ENCODE measurements at places on chromosomes 5 and 9.

DNA sequence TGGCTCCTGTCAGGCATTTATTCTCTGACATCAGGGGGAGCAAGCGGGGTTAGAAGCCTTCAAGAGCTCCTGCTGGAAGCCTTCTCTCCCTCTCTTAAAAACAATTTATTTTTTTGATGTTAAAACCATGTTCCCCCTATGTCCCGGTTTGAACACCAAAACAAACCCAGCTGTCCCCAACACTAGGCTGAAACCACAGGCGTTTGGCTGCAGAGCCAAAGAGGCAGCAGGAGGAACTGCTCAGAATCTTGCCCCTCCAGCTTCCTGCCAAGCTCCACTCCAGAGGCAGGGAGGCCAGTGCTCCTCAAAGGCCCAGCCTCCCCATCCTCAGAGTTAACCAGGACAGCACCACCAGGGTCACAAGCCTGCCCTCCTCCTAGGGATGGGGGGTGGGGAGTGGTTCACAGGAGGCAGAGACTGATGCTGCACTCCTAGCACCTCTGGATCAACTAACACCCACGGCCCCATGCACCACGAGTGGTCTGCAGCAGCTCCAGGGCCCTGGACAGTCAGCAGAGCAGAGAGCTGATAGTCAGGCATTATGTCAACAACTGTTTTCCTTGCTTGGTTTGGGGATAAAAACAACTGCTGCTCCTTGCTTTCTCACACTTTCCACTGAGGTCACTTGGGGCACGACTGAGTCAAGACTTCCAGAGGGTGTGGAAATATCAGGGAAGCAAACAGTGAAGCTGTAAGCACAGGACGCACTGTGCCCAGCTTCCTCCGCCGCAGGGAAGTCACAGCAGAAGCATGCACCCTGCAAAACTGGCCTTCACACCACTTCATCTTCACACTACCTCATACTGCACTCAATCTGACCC, 96.5 kb upstream of the ADRA1B start:
- no peak for DNase-seq

- DNase-seq = peak; percentile 14
Observed at GRCh38 chr5:58259685-58260152, 200.2 kb downstream of the PLK2 start.

DNA sequence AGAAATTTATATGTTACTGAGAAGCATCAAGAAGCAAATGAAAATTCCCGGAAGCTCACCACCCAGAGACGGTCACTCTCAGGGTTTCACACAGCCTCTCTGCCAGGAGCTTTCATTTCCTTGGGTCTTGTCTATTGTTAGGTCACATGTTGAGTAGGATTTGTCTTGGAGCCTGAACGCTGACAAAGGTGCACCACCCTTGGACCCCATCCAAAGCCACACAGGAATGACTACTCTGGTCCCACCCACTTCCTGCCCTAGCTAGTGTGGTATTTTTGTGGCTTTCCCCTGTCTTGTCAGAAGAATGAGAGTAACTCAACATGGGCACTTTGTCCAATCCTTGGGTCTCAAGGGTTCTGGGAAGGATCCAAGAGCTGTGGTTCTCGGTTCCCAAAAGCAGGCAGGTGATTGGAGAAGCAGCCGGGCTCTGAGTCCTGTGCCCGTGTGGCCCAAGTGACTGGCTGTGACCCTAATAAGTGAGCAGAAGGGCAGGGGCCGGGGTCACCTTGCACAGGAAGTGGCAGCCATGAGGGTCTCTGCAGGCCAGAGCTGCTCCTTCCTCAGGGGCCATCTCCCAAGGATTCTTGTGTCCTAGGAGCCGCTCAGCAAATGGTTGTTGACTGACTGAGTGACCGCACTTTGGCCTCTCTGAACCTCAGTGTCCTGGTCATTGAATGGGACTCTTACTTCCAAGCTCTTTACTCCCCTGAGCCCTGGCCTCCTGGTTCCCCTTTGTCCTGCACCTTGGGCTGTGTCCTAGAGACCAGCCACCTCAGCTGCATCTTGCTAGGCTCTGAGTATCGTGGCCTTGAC, 6.9 kb downstream of the FGD3 start:
- DNase-seq = no peak

DNA sequence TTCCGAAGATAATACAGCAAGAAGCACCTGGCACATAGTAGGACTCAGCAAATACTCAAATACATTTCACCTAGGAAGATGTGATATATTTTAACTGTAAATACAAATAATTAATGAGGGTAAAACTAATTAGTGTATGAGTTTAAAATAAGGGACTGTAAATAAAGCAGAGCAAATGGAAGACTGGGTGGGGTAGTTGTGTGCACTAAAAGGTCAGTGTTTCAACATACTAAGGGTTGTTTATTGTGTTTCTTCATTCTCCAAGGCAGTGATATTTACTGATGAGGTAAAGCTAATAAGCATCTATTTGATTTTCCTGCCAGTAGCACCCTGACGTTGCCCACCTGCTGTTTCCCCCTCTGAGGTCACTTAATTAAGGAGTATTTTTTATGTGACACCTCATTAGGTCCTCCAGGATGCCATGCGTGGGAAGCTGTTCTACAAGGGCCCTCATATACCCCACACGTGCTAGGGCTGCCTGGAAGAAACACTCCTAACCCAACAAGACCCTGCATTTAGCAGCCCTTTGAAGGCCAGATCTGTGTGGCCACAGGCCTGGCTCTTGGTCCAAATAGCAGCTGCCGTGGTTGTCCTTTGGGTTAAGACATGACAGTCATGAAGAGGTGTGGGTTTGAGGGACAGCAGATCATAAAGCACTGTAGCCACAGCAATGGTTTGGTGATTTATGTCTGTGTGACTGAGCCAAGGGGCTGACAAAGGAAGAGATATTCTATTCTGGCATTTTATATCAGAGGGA, 97.5 kb upstream of the RPS23 start:
- no peak for DNase-seq

- no peak for DNase-seq
Observed at GRCh38 chr5:177510567-177511053, 984 bp upstream of the DOK3 start.

DNA sequence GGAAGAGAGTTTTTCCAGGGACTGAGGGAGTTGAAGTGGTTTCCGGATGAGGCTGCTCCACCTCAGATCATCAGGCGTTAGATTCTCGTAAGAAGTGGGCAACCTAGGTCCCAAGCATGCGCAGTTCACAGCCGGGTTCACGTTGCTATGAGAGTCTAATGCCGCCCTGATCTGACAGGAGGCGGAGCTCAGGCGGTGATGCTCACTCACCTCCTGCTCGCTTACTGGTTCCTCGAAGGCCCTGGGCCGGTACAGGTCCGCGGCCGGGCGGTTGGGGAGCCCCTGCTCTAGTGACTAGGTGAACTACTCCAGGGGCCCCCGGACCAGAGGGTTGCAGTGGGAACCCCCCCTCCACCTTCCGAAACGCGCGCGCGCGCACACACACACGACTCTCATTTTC, 997 bp upstream of the RNF130 start:
- DNase-seq = no peak

DNA sequence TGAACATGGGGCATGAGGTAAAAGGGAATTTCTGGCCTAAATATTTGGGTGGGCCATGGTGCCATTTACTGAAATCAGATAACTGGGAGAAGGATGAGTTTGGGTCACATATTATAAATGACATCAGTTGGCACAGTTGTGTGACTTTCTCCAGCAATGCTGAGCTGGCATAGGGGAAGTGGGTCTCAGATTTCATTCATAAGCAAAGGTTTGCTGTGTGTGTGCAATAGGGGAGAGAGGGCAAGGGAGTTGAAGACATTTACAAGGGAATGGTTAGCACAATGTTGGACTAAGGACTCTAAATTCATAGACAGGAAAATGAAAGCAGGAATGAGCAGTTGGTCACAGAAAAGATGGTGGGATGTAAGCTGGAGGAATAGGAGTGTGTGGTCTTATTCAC, 47.8 kb upstream of the KLF9 start:
- no peak for DNase-seq

DNA sequence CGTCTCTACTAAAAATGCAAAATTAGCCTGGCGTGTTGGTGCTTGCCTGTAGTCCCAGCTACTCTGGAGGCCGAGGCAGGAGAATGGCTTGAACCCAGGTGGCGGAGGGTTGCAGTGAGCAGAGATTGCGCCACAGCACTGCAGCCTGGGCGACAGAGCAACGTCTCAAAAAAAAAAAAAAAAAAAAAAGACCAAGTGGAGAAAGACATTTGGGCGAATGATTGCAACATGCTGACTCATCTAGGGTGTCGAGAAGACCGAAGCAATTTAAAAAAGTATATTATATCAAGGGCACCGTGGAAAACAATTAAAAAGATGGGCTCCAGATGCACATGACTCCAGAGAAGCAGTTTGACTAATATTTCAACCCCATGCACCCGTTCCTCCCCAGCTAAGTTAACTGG, 9.2 kb downstream of the KLF4 start:
- no peak for DNase-seq

DNA sequence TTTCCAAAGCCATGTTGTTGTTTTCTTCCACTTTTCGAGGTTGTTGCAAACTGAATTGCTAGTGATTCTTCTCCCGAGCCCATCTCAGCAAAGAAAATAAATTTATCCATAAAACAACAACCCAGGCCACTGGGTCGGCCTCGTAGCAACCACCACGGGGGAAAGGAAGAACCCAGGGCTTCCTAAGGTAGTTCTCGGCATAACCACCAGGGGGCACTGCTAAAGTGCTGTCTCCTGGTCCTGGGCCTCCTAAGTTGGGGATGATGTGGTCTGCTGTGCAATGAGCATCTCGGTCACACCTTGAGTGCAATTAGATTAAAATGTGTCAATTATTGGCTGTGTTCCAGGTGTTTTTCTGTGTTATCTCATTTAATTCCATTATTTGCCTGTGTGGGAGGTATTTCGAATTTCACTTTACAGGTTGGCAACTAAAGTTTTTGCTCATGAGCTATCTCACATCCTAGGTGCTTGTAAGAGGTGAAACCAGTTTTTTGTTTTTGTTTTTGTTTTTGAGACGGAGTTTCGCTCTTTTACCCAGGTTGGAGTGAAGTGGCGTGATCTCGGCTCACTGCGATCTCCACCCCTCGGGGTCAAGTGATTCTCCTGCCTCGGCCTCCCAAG, 102.8 kb upstream of the DAP start:
- peak; percentile 94 for DNase-seq

DNA sequence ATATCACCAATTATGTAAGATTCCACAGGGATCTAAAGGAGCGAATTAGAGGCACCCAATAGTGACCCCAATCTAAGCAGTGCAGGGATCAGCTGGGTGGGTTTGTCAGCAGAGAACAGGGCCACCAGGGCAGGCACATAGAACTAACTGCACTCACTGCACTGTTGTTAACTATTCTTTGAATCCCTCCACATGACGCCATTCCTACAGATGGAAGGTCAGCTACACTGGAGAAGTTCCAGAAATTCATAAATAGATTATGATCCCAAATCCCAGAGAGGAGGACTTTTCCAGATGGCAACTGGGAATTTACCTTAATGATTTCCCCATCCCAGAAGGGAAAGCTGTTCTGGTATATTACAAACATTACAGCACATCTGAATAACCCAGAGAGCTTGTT, 84.2 kb downstream of the THBS4 start:
- no peak for DNase-seq

DNA sequence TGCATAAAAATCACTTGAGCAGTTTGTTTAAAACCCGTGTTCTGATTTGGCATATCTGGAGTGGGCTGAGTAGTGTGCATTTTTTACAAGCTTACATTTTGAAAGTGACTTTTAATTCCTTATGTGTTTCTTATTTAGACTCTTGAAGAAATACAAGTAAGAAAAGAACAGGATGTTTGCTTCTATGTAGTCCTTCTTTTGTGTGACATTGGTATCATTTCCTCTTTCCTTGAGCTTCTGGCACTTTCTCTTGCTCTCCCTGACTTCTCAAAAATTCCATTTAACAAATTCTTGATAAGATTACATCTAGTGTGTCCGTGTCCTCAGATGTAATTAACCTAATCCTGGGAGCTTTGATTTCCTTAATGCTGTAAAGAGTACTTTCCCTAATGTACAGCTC, 12.5 kb downstream of the GARNL3 start:
- DNase-seq = no peak

- DNase-seq = no peak
Observed at GRCh38 chr9:133978899-133979272, 13.2 kb downstream of the VAV2 start.

DNA sequence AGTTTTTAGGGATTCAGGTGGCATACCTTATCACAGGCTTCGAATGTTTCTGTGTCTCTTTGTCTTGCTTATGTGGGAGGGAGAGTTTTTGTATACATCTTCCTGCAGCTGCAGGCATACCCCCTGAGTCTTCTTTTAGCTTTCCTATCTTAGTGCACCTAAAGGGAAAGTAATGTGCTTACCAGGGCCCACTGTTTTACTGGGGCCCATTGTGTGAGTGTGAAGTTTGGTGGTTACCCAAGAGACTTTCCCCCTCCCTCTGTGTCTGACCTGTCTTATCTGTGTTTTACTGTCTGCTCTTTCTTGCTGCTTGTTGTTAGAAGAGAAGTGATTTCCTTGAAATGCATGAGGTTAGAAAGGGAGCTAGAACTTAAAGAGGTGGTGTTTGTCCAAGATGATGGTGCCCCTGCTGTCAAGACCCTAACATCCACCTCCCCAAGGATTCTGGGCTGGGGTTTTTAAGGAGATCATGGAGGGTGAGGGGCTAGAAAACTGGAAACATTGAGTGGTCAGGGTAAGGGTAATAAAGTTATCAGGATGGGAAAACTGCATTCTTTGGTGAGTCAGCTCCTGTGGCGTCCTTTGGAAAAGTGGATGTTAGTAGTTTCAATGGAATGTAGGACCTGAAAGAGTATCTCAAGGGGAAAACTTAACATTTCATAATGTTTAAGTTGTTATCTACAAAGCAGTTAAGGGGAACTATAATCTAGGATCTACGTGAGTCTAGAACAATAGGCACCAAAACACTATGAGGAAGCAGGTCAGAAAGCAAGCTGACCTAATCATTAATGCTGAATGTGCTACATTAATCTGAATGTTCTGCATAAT, 583.5 kb upstream of the TUSC1 start:
- no peak for DNase-seq

DNA sequence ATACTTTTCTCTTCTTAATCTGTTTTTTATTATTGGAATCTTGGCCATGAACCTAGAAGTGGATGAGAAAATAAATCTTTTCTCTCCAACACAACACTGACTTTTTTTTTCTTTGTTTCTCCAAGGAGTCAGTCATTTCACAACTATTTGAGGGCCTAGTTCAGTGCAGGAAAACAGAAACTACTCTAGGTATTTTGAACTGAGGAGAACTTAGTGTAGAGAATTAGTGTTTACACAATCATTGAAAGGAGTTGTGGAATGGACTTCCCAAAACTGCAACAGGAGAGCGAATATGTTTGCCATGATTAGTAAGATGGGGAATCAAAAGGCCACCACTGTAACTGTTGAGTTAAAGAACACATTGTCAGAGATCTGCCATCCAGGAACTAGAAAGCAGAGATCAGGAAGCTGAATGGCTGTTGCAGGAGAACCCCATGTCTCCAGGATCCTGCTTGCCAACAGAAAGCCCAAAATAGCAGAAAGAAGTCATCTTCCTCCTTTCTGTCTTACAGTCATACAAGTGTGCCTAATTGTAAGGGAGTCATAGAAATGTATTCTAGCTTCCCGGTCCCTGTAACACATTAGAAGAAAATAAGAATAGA, 20.3 kb upstream of the PCDH1 start:
- DNase-seq = no peak

DNA sequence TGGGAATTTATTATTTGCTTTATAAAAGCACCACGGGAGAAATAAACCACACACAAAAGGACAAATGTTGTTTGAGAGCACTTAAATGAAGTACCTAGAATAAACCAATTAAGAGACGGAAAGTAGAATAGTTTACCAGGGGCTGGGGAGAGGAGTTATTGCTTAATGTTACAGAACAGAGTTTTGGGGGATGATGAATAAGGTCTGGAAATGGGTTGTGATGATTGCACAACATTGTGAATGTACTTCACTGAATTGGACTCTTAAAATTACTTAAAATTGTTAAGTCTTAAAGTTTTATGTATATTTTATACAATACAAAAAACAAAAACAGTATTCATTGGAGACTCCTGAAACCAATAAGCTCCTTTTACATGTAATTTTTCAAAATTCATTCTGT, 1.5 kb downstream of the ZBTB43 start:
- DNase-seq = no peak

Measured in 8988T (cell line).